Foreskin keratinocyte (primary cell): ENCODE measurements at places on chromosomes 3 and 15.

- DNase-seq: peak; percentile 71
These were observed 97.3 kb downstream of the NPAP1 start for GRCh38 chr15:24772686-24773373.

GRCh38 chr15:45417303-45417950 lies 39.1 kb upstream of the GATM start:
- no peak for DNase-seq

DNA sequence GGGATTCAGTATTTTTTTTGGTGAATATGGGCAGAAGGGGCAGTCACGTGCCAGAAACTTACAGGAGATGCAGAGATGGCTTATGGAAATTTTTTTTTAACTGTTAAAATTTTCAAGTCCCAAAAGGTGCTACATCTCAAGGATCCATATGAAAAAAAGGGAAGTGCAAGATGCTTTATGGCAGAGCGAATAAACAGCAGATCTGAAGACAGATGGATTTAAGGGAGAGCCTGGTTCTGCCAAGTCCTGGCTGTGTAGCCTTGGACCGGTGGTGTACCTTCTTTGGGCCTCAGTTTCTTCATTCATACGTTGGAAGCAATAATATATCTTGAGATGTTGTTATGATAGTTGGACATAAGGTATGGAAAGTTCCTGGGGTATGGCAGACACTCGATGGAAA lies 91.5 kb upstream of the ARRDC4 start:
- DNase-seq: no peak

- no peak for DNase-seq
These were observed 121.6 kb downstream of the RBPMS2 start for GRCh38 chr15:64653757-64654156.

GRCh38 chr15:57562196-57562769 lies 29.4 kb upstream of the MYZAP start:
- no peak for DNase-seq

GRCh38 chr3:62585861-62586260 lies 212.5 kb upstream of the FEZF2 start:
- no peak for DNase-seq

DNA sequence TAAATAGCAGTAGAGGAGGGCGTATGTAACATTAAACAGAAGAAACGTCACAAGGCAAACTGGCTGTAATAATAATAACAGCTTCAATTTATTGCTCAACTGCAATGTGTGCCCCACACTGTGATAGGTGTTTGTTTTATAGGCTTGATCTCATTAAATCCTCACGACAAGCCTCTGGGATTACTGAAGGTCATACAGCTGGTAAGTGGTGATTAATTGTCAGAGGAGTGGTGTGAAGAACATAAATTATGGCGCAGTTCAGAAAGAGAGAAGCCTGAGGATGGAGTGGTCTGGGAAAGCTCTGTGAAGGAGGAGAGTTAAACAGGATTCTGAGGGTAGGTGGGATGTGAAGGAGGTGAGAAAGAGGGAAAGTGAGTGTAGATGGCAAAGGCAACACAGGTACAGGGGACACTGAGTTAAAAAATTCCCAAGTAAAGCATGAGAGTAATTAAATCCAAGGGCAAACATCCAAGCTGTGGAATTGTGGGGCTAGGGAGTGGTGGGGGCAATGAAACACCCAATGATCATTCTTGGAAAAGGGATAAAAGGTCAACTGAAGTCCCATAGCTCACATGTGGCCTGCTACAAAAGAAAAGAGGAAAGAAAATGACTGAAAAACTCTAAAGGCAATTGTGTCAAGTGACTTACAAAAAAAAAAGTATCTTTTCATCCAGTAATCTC lies 16.5 kb upstream of the GLCE start:
- DNase-seq: no peak

- no peak for DNase-seq
These were observed 336.1 kb downstream of the ARRDC4 start for GRCh38 chr15:98296653-98297052.

DNA sequence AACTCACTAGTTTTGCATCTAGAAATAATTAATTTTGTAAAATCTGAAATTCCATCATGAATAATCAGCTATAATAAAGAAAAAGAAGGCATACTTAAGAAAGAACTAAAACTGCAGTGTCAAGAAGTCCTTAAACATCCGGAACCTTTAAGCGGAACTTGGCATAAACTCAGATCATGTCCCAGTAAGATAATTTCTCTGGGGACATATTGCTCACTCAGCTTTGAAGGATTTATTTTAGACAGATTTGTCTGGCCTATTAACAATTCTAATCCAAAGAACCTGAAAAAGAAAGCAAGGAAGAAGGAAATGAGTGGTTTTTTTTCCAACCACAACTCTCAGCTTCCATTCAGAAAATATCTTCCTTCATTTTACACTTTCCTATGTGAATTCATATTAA lies 850.3 kb downstream of the ROBO1 start:
- no peak for DNase-seq

DNA sequence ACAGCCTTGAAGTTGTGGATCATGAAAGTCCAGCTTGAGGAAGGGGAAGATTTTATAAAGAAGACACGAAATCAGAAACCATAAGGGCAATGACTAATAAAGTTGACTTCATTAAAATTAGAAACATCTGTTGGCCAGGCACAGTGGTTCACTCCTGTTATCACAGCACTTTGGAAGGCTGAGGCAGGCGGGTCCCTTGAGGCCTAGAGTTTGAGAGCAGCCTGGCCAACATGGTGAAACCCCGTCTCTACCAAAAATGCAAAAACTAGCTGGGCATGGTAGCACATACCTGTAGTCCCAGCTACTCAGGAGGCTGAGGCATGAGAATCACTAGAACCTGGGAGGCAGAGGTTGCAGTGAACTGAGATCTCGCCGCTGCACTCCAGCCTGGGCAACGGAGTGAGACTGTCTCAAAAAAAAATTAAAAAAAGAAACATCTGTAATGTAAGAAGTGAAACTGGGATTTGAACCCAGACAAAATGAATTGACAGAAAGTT lies 7.9 kb upstream of the UBXN7 start:
- no peak for DNase-seq

- DNase-seq: no peak
These were observed 37.7 kb upstream of the BCHE start for GRCh38 chr3:165874663-165875489.

- DNase-seq: no peak
These were observed 47.0 kb downstream of the CALML4 start for GRCh38 chr15:68158046-68158628.

- DNase-seq: no peak
These were observed 43.0 kb downstream of the ZBTB38 start for GRCh38 chr3:141411251-141411771.

DNA sequence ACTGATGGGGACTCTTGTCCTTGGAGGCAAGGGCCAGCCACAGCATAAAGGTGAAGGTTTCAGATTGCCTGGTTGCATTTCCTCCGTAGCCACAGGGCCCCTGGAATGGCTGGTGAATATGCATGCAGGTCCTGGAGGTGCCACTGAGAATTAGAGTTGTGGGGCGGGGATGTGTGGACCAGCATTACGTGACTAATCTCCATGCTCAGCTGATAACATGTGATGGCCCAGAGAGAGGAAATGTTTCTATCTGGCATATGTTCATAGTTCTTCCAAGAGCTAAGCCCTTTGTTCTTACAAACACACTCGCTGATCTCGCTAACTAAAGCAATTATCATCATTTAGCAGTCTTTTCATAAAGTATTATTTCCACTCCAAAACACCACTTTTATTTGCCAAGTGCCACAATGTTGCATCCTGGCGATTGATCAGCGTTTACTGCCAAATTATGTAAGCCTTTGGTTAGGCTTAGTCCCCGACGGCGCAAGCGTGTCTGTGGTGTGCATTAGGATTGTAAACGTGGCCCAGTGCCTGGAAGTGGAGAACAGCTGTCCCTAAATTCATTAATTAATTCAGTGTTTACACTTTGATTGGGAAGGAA lies 55.9 kb downstream of the CGNL1 start:
- no peak for DNase-seq

DNA sequence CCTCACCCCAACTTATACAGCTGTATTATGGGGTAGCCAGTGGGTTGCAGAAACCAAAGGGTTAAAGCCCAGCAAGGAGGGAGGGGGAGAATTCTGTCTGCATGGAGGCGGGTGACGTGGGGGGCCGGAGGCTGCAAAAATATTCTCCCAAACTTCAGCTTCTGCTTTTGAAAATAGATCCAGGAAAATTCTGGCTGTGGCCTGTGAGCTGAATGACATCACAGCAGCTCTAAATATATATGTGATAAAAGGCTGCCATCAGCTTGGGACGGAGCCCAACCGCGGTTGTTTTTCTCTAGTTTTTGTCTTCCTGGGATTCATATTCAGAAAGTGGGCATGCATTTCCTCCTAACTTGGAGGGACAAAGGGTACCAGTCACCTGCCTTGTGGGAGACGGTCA lies 27.6 kb downstream of the MAPKAPK3 start:
- no peak for DNase-seq

DNA sequence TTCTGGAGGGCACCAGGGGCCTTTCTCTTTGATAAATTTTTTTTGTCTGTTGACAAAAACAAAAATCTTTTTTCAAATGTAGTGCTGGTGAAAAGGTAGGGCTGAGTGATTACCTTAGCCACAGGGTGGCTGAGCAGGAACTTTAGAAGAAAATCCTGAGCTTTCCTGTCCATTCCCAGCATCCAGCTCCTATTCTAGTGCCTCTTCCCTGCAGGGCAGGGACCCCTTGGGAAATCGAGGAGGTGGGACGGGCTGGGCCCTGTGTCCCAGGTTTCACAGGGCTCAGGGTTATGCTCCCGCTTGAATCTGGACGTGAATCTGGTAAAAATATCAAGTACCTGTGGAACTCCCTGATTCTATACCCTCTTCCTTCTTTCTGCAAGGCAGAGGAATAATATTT lies 31.7 kb downstream of the EDEM1 start:
- no peak for DNase-seq
